ENCODE measurements at places on chromosomes 5 and 9.

DNA sequence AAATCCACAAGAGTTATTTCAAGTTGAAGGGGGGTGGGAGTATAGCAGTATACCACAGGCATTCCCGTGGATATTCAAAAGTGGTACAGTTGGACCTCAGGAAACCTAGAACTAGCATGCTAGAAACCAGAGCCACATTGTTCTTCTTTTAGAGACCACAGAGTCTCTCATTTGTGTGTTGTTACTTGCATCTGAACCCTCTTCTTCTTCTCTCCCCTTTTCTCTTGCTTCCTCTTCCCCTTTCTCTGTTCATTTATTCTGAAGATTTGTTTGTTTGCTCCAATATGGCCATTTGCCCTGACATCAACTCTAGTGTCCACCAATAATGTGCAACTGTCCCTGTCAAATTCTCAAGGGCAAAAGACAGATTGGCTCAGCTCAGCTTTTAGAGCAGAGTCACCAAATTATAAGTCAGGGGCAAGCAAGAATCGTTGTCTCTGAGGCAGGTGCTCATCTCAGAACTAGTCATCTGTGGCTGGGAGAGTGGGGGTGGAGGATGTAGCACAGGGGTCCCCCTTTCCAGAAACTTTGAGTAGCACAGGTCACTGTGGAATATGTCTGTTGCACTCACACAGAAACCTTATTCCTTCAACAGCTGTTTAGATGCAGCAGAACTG is 321.1 kb downstream of the ARRDC3 start:
- no peak for DNase-seq

DNA sequence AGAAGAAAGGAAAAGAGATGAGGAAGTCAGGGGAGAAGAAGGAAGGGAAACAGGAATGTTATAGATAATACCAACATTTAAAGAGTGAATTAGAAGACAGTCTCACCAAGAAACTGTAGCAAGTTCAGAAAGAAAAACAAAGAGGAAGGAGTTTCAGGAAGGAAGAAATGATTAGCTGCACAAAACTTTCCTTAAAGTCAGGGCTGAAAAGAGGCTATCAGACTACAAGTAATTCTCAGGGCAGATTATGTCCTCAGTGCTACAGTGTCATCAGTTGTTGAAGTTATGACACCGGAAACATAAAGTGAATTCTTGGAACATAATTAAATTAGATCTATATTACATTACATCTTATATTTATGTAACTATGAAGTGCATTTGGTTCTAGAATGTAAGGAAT is 226.9 kb downstream of the ARRDC3 start:
- no peak for DNase-seq

DNA sequence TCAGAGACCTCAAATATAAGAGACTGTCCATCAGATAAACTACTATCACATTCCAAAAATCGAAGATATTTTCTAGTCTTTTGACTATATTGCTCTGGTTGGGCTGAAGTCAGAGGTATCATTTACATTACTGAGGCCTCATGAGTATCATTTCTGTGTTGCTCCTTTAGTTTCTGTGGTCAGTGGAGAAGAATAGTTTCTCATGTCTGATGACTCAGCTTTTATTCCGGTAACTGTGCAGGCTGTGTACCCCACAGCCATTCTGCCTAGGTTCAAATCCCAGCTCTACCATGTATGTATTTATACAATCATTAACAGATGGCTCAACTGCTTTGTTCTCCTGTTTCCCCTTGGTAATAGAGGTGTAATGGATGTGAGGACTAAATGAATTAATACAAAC is 179.3 kb downstream of the ALDH1A1 start:
- no peak for DNase-seq

DNA sequence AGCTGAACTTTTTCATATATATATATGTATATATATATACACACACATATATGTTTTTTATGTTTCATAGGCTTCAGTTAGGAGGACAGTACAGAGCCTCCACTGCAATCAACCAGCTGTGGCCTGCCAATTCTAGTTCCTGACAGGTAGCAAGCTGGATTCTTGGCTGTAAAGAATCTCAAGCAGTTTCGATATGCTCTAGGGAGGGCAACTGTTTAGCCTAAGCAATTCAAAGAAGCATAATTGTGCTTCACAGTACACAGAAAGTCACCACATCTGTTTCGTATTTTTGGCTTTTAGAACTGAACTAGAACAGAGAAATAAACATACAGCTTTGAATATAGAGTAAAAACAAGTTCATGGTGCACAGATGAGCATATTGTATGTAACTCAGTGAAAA is 152.4 kb upstream of the ARRDC3 start:
- no peak for DNase-seq

DNA sequence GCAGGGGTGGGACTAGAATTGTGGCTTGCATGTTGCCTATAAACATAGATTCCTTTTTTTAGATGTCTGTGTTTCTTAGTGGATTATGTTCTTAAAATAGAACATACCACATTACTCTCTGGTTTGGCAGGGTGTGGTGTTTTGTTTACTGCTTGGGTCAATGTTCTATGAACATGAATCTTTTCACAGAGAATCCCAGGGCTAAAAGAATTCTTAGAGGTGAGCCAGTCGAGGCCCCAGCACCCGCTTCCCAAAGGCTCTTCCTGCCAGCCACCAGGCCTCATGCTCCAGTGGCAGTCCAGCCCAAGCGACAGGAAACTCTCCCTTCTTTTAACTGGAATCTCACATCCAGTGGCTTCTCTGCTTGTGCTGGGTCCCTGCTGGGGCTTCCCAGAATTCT is 126.6 kb downstream of the C9orf152 start:
- DNase-seq = no peak

- DNase-seq = peak; percentile 31
Observed at GRCh38 chr9:98795970-98796363, 388 bp downstream of the ANKS6 start.

- no peak for DNase-seq
Observed at GRCh38 chr5:146734936-146735577, 143.5 kb downstream of the PPP2R2B start.

- DNase-seq = no peak
Observed at GRCh38 chr9:107755246-107755645, 265.7 kb upstream of the KLF4 start.

GRCh38 chr5:56482363-56482762 is 249.2 kb upstream of the ANKRD55 start:
- DNase-seq = no peak

DNA sequence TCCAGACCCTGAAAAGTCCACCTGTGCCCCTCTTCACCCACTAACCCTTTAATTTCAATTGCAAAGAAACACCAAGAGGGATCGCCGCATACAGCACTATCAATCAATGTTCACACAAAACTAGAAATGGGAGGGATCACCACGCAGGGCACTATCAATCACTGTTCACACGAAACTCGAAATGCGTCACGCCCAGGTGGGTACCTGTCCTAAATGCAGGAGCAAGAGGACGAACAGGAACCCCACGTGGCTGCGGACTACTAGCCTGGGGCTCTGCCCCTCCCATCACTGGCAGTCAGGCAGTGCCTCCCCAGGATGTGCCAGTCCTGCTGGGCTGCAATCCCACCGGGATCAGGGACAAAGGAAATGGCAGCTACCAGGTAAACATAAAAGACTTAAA is 28.2 kb downstream of the RASGEF1C start:
- no peak for DNase-seq

GRCh38 chr5:160605266-160605665 is 183.6 kb downstream of the PTTG1 start:
- no peak for DNase-seq

- no peak for DNase-seq
Observed at GRCh38 chr5:11683666-11684065, 220.6 kb downstream of the CTNND2 start.

- DNase-seq = no peak
Observed at GRCh38 chr9:36840898-36841536, 193.1 kb downstream of the PAX5 start.

- DNase-seq = no peak
Observed at GRCh38 chr9:114588210-114588609, 641 bp downstream of the ATP6V1G1 start.

DNA sequence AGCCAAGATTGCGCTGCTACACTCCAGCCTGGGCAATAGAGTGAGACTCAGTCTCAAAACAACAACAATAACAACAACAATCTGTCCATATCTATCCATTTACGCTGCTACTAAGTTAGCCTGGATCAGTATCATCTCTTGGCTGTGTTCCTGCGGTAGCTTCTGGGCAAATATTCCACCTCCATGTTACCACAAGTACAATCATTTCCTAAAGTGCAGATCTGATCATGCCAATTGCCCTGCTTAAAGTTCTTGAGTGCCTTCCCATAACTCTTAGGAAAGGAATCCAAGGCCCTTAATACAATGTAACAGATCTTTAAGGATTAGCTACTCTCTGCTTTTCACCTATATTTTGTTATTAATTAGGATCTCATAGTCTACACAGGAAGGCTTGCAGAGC is 15.4 kb upstream of the PPP2R2B start:
- no peak for DNase-seq

DNA sequence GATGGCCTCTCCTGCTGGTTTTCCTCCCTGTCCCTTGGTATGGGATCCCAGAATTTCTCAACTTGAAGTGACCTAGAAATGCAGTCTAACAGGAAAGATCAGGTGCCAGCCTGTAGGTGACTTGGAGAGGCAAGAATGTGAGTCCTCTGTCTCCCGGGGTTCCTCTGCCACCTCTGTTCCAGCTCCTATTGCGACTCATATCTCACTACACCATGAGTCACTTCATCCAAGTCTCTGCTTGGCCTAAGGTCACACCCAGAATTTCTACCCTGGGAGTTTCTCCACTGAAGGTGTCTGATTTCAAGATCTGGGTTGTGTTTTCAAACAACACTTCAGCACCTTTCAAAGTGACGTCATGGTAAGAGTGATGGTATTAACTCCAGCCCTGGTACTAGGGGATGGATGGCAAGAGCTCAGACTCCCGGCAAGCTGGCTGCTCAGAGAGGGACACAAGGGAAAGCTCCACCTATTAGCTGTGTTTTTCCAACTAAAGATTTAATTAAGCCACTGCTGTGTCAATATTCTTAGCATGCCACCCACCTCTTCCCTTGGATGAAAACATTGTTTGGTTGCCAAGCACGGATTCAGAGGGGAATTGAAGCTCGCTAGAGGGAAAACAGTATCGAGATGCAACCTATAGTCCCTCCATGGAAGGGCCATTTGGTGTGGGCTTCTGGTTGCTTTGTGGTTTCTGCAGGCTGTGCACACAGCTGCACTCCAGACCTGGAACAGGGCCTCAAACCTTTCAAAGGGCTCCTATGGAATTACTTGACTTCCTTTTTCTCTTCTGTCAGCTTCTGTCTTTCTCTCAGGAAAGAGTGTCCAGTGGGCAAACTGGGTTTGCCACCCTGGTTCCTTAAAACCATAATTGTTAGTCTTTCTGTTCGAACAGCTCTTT is 205.7 kb downstream of the GAS1 start:
- DNase-seq = no peak

- peak; percentile 32 for DNase-seq
Observed at GRCh38 chr9:84668196-84669012, 1.1 kb upstream of the NTRK2 start.

DNA sequence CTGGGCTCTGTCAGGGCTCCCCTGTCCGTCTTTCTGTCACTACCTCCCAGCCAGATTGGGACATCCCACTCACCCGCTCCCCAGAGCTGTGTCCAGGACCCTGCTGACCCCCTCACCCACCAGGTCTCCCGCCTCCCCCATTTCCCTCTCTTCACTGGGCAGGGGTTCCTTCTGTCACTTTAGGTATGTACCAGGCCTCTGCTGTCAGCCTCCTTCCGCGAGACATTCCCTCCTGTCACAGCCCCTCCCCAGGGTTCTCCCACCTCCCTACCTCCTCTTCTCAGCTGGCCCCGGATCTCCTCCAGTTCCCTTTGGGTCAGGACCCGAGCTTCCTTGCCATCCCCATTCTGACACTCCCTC is 488 bp downstream of the POLR1E start:
- DNase-seq = no peak

- DNase-seq = peak; percentile 12
Observed at GRCh38 chr9:34611251-34611810, 566 bp downstream of the RPP25L start.

- DNase-seq = no peak
Observed at GRCh38 chr9:92669527-92669889, 423 bp downstream of the IPPK start.

GRCh38 chr5:140295414-140295813 is 7.5 kb downstream of the PFDN1 start:
- no peak for DNase-seq

DNA sequence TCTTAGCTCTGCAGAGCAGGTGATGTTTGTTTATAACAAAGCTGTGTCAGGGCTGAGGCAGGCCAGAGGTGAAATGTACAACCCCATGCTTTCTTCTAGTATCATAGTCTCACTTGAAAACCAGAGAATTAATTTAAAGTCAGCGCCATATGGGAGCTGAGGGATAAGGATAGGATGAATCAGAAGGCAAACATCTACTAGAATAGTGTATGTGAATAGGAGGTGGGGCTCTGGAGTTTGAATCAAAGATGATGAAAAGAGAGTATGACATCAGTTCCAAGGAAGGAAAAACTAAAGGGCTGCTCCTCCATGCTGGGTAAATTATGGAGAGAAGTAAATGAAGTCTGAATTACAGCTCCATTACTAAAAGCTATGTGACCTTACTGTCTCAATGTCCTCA is 441.5 kb downstream of the RASEF start:
- no peak for DNase-seq

GRCh38 chr9:37904445-37905130 is 661 bp upstream of the SLC25A51 start:
- DNase-seq = no peak

DNA sequence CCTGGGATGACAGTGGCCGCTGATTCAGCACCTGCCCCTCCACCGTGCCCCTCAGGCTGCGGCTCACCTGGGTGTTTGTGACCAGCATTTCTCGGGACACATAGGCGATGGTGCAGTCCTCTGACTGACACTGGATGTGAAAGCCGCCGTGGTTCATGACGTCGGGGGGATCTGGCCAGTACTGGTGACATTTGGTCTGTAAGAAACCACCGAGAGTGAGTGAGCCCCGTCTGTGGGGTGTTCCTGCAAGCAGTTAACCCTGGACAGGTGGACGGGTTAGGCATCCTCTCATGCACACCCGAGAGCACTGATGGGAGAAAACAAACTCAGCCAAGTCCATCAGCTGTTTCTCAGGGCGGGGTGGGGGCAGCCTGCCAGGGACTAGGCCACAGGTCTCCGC is 62.5 kb upstream of the EPB41L4B start:
- no peak for DNase-seq

- DNase-seq = no peak
Observed at GRCh38 chr5:34016750-34017149, 8.9 kb upstream of the AMACR start.

- DNase-seq = no peak
Observed at GRCh38 chr5:82348784-82349425, 70.8 kb upstream of the RPS23 start.

DNA sequence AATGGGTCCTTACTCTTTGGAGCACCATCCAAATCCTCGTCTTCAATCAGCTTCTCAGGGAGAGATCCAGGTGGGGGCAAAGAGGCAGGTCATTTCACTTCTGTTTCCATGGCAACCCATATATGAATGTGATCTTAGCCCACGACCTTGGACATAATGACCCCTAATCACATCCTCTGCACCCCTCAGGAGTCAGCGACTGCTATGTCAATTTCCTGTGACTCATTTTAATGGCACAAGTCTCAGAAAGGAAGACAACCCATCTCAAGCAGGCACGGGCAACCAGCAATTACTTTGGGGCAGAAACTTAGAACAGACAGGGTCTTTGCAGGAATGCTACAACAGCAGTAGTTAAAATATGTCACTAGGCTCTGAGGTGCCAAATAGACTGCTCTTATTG is 591.2 kb downstream of the TLR4 start:
- no peak for DNase-seq

- no peak for DNase-seq
Observed at GRCh38 chr5:60841361-60841760, 2.7 kb downstream of the ELOVL7 start.

GRCh38 chr5:51202161-51202560 is 181.1 kb upstream of the ISL1 start:
- DNase-seq = no peak

All from stimulated activated CD4-positive, alpha-beta T cell treated with anti-CD3 and anti-CD28 coated beads, Interleukin-4, amount 100 ng/mL, for 1 hour (primary cell).